Activated CD8-positive, alpha-beta memory T cell treated with anti-CD3 and anti-CD28 coated beads for 24 hours (primary cell): ENCODE measurements at places on chromosomes 7 and 10.

DNA sequence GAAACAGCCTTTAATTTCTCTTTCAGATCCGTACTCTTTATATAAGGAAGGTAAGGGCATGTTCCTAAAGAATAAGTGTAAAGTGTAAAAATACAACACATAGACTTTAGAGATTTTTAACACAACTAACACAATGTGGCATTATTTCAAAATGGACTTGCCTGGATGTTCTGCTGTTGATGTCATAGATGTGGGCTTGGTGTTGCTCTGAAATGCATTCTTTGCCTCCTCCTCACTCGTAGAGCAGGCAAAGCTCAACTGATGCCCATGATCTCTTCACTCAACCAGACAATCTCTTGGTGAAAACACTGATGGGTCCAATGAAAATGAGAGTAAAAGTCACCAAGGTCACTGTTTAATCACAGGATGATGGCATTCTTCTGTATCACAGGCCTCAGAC is 174.2 kb upstream of the TCERG1L start:
- no peak for DNase-seq

GRCh38 chr7:17434191-17434590 is 135.7 kb downstream of the AHR start:
- no peak for DNase-seq

- no peak for DNase-seq
Observed at GRCh38 chr7:17846935-17847334, 93.4 kb downstream of the SNX13 start.

DNA sequence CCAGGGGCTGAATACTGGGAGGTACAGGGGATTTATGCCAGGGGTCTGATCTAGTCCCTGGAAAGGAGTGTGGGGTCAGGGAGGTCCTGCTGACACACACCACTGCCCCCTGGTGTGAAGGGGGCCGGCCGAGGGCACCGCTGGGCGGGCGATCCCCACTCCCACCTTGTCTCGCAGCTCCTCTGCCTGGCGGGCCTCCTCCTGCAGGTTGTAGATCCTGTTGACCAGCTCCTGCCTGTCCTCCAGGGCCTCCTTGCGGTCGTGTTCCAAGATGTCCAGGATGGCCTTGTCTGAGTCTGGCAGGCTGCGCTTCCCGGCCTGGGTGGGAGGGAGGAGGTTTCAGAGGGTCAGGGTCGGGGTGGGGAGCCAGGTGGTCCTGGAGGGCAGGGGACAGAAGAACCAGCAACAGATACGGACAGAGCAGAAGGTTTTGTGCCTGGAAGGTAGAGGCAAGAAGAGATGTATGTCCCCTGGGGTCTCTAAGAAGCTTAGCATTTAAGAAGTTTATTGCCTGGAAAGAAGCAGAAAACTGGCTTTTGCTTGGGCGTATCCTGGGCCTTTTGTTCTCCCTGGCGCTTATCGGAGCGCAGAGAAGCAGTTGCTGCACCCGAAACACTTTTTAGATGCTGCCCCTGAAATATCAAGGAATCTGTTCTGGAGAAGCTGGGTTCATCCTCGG is 94.5 kb upstream of the GNA12 start:
- peak; percentile 52 for DNase-seq

GRCh38 chr7:129047761-129048160 is 7.2 kb downstream of the TNPO3 start:
- DNase-seq: no peak

DNA sequence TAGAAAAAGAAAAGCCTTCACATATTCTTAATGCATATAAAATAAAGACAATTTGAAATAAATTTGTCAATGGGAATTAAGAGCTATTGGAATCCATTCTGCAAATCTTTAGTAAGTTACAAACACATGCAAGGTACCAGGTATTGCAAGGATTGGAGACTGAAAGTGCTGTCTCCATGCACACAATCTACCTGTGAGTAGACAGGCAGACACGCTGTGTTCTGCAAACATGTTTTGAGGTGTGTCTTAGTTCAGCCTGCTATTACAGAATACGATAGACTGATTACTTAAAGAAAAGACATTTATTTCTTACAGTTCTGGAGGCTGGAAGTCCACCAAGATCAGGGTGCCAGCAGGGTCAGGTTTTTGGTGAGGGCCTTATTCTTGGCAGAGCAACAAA is 10.0 kb downstream of the NMT2 start:
- DNase-seq: no peak

GRCh38 chr10:17660921-17661320 is 17.0 kb downstream of the STAM start:
- DNase-seq: no peak

- peak; percentile 13 for DNase-seq
Observed at GRCh38 chr10:48490571-48490940, 114.3 kb downstream of the ARHGAP22 start.

GRCh38 chr10:104002911-104003310 is 36.0 kb downstream of the SLK start:
- DNase-seq: no peak

GRCh38 chr7:100091411-100092181 is 2.8 kb downstream of the COPS6 start:
- peak; percentile 70 for DNase-seq

- DNase-seq: no peak
Observed at GRCh38 chr10:128027822-128028507, 98.3 kb downstream of the MKI67 start.

- no peak for DNase-seq
Observed at GRCh38 chr10:63885156-63885555, 364.0 kb downstream of the REEP3 start.

DNA sequence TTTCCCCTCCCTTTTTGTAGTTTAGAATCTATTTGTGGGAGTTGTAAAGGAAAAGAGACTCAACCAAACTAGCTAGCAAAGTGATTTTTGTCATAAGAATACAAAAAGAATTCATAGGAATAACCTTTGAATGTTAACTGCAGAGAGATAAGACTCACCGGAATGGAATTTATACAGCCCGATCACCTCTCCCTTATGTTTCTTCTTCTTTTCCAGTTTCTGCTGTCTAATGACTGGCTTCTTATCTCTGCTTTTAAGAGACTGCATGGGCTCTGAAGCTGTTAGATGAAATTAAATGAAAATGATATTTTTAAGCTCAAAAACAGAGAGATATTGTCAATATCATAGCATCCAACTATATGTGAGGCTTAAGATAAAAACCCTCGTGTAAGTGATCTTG is 1095.9 kb downstream of the REEP3 start:
- no peak for DNase-seq

- no peak for DNase-seq
Observed at GRCh38 chr7:22697322-22697859, 29.6 kb upstream of the IL6 start.

GRCh38 chr7:31488562-31489203 is 25.2 kb upstream of the ITPRID1 start:
- DNase-seq: no peak

GRCh38 chr10:108421266-108421665 is 1256.8 kb upstream of the SORCS1 start:
- DNase-seq: no peak

GRCh38 chr7:87506246-87507180 is 31.0 kb upstream of the ABCB4 start:
- no peak for DNase-seq

DNA sequence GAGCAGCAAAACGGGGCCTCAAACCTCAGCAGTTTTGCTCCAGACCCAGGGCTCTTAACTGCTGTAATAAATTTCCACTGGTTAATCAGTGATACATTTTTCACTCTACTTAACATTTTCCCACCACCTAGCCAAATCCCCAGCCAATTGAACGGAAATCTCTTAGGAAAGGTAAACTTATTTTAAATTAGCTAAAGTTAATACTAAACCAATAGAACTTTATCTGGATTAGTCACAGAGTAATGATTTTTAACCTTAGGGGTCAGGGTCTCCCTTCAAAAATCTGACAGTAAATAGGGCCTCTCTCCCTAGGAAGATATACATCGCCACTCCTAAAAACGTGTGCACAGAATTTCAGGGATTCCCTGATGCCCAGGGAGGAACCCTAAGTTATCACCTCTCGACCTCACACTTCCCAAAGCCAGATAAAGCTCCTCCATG is 87.4 kb upstream of the KMT2E start:
- no peak for DNase-seq

- DNase-seq: no peak
Observed at GRCh38 chr7:155361947-155362346, 64.3 kb downstream of the INSIG1 start.

- DNase-seq: no peak
Observed at GRCh38 chr7:95056901-95057300, 149.5 kb downstream of the PPP1R9A start.

- DNase-seq: no peak
Observed at GRCh38 chr7:80216996-80217842, 82.6 kb downstream of the GNAI1 start.

DNA sequence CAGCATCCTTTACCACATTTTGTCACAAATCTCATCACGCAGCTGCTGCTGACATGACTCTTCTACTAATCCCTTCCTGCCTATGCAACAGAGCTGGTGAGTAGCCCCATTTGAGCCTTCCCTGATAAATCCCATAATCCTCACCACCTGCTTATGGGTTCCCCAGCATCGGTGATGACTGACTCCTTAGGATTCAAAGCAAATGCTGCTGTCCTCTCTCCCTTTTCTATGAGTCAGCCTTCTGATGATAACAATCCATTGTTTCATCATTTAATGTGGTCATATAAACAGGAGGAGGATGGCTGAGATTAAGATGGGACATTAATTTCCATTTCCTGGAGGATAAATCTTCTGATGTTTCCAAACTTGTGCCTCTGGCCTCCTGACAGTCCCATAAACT is 73.4 kb downstream of the SORCS1 start:
- DNase-seq: no peak

DNA sequence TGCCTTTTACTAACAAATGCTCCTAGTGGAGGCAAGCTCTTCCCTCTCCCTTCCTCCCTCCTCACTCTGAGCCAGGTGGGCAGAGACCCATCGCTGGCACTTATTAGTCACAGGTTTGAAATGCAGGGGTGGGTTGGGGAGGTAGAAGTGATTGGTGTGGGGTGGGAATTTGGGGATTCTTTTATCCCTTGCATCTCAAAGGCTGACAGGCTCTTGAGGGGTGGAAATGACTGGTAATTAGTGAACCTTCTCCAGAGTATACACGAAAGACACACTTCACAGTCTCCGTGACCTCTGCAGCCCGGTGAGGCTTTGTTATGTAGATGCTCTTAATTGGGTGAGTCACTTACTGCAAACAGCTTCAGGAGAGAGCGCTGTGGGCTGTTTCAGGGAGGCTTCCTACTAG is 13.9 kb upstream of the LRMDA start:
- no peak for DNase-seq

DNA sequence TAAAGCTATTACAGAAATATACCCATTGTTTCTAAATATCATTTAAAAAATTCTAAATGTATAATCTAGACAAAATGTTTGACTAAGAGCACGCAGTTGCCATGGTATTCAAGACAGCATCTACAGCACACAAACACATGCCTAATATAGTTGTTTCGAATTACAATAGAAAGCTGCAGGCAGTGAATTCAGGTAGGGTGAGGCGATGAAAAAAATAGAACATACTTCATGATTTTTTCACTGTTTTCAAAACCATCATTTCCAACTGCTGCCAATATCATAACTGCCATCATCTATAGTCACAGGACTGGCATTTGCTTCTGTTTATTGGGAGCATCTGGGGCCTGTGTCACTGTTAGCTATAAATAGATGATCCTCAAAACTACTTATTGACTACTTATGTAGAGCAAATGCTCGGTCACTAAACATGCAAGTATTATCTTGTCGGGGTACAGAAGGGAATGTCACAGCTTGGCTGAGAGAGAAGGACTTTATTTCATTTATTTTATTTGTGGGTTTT is 34.4 kb upstream of the OTUD1 start:
- DNase-seq: no peak

GRCh38 chr10:101780818-101781654 is 2.2 kb downstream of the NPM3 start:
- peak; percentile 86 for DNase-seq

DNA sequence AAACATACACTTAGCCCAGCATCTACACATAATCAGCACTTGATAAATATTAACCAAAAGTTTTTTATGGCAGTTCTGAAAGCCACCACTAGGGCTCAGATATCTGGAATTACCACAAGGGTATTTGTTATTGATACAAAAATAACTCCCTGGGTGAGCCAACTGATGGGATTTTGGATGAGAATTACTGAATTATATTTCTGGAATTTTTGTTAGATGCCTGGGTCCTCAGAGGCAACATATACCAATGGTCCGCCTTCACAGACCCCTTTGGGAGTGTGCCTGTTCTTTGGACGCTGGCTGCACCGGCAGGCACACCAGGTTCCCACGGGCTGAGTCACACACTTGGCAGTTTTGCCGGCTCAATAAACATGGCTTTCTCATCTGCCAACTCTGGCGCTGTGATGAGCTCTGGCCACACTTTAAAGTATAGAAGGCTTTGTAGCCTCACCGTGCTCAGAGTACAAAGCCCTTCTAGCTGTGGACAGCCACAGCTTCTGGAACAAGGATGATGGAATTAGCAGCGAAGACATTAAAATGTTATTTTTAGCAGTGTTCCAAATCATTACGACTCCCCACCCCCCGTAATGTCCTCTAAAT is 24.5 kb upstream of the EEPD1 start:
- DNase-seq: no peak

- no peak for DNase-seq
Observed at GRCh38 chr10:53102424-53102823, 329.8 kb upstream of the MBL2 start.

DNA sequence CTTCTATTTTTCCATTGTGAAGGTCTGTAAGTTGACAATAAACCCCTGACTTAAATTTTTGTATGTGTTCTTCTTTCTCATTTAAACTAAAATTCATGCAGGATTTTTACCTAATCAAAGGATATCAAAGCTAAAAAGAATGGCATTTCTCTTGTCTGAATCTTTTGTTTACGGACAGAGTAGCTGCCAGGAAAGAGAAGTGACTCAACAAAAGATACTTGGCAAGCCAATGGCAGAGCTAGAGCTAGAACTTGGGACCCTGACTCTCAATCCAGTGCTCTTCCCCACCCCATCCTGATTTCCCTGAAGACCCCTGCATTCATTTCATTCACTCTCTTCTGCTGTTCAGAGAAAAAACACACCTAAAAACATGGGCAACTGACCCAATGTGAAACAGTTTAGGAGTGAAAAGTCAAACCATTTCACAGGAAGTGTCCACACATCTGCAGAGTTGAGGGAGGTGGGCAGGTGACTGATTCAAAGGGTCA is 40.2 kb upstream of the PDLIM1 start:
- no peak for DNase-seq

- no peak for DNase-seq
Observed at GRCh38 chr10:71214641-71215559, 2.5 kb downstream of the UNC5B start.

DNA sequence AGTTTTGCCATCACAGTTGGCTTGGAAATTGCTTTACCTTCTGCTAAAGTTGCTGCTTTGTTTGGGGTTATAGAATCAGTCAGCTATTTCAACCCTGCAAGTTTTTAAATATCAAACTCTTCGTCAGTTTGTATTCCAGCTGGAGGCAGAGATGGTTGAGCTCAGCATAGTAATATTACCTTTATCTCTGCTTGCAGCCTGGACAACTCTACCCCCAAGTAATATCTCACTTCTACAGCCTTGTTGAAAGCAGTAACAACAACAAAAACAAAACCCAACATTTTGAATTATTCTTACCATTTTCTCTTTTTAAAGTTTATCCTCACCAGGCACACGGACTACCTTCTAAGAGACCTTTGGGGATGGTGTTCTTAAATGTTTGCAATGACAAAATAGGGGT is 239.1 kb upstream of the PHF14 start:
- DNase-seq: no peak

- DNase-seq: no peak
Observed at GRCh38 chr10:102802920-102803534, 34.2 kb downstream of the CYP17A1 start.
